Esophagus squamous epithelium (tissue), 5 donors: ENCODE measurements at places on chromosomes 2 and 18. TPM values are rescaled to one million over a fixed set of nuclear protein-coding genes. Genes with fewer than 3 reads are reported as not detected.
A peak's percentile ranks its signal among the peaks of the same experiment; 100 is the strongest.

Gene DPY30
- total RNA-seq, result 53.0 TPM

- DNase-seq, result no peak
These were observed 101.4 kb upstream of the ATP5MC3 start for GRCh38 chr2:175282886-175283285.

Gene TUBB8B
- not detected for total RNA-seq

DNA sequence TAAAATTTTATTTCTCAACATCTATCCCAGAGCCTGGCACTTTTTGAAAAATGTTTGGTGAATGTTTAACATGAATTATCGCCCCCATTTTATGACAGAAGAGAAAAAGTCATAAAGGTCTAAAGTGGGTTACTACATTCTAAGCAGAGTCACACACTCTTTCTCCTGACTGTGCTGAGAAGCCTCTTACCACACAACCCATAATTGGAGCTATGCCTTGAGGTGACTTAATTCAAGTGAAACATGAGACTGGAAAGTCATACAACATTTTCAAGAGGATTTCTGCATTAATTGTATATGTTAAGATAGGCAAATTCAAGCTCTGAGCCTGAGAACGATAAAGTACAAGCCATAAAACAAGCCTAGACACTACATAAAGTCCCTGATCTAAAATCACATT lies 3.1 kb upstream of the DSEL start:
- DNase-seq, result no peak

Gene POTEC
- total RNA-seq, result not detected

- DNase-seq, result no peak
These were observed 29.8 kb downstream of the EPC2 start for GRCh38 chr2:148674063-148675020.

DNA sequence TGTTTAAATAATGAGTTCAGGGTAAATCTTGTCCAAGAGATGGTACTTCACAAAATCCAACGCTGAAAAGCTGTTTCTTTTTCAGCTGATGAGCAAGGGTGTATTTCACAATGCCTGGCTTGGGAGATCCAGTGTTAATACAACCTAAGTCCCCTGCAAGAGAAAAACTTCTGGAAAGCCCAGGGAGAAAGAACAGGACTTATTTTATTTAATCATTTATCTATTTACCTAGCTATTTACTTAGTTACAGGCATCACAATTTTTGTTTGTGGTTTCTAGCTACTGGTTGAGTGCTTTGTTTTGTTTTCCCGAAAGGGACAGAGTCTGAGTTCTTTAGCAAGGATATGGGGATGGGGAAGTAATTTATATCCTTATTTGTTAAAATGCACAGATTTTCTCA lies 598.2 kb upstream of the SYT4 start:
- DNase-seq, result no peak

GRCh38 chr18:49681387-49681786 lies 119.5 kb downstream of the LIPG start:
- no peak for DNase-seq

- DNase-seq, result peak; percentile 7
These were observed 1.4 kb upstream of the CASP8 start for GRCh38 chr2:201258666-201259615.

Gene DSG1
- total RNA-seq, result 10.5 TPM

DNA sequence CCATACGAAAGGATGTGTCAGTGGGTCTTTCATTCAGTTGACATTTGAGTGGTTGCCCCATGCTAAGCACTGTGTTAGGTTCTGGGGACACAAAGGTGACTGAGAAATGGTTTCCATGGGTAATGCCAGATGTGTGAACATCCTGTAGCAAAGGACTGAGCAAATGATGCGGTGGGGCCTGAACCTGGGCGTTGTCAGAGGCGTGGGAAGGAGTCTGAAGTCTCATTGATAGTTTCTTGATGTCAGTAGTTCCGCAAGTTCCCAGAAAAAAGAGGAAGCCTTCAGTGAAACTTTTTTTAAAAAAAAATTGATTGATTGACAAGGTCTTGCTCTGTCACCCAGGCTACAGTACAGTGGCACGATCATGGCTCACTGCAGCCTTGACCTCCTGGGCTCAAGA lies 56.9 kb downstream of the LIMS1 start:
- DNase-seq, result no peak

GRCh38 chr2:27356382-27357181 lies at the start of gene GTF3C2:
TSS of gene GTF3C2 (minus strand) at chr2:27356764. CDS start at chr2:27343554, 13,210 bp downstream.
- peak; percentile 87 for DNase-seq

Gene REG3A
- total RNA-seq, result not detected

GRCh38 chr2:240225660-240226475 lies 85.4 kb upstream of the OTOS start:
- no peak for DNase-seq

GRCh38 chr2:210269148-210269547 lies 43.9 kb upstream of the ACADL start:
- no peak for DNase-seq

- no peak for DNase-seq
These were observed 273.7 kb downstream of the TMX3 start for GRCh38 chr18:68441241-68441640.

Gene SLC19A3
- total RNA-seq, result 0.59 TPM

DNA sequence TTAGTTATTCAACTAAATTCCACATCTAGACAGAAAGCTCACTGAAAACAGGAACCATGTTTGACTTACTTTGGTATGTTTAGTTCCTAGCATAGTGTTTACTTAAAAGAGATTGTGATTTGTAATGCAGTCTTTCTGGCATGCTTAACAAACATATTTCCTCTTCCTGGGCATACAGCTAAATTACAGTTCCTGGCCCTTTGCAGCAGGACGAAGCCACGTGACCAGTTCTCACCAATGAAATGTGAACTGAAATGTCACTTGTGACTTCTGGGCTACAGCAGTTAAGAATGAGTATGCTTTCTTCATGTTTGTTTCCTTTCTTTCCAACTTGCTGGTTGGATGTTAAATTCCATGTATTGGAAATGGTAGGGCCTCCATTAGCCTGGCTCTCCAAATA lies 330.5 kb downstream of the FIGN start:
- DNase-seq, result no peak

GRCh38 chr18:58235001-58235436 lies 191.0 kb downstream of the NEDD4L start:
- DNase-seq, result no peak

Gene FAM237A
- not detected for total RNA-seq

DNA sequence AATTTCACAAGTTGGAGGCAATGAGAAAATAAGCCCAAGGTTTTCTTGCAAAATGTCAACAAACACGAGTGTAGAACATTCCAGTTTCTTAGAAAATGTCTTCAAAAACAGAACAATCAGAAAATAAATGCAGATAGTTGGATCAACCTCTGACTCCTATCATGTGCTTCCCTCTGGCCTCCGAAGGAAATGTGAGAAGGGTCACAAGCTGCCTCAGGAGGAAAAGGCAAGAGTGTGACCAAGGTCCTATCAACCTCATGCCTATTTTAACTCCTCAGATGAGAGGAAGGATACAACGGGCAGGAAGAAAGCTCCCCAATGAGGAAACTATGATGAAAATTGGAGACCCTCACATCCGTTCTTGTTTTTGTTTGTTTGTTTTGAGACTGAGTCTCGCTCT lies 7.9 kb downstream of the SCYGR5 start:
- DNase-seq, result no peak

GRCh38 chr2:164621764-164622105 lies 453 bp upstream of the GRB14 start:
- DNase-seq, result no peak

GRCh38 chr2:182164686-182165085 lies 179.0 kb downstream of the PPP1R1C start:
- DNase-seq, result no peak

Gene OSR1
- 1.8 TPM for total RNA-seq

Gene CXCR1
- 1.3 TPM for total RNA-seq

DNA sequence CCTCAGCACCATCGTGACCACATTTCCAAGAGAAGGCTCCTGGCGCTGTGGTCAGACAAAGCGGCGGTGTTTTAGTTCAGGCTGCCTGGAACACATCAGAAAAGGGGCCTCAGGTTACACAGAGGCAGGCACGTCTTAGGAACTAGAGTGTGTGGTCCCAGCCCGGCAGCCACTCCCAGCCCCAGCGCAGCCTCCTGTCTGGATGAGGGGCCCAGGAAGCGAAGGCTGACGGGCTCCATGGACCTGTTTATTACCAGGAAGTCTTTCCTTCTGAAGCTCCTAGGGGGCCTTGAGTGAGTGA lies 10.0 kb upstream of the GPR55 start:
- no peak for DNase-seq

DNA sequence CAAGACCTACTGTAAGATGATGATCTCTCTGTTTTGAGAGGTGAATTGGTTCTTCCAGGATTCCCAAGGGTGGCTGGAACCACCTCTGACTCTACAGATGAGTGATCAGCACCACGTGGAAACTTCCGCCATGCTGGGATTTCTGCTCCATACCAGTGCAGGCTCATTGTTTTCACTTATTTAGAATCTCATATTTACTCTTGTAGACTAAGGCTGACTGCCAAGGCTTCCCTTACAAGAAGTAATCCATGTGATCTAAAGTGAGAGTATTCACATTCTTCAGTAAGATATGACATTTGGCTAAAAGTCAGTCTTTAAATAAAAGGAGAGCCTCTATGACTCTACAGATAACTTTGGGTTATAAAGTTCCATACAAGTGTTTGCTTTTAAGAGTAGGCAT lies 322.9 kb upstream of the RAB12 start:
- DNase-seq, result no peak

DNA sequence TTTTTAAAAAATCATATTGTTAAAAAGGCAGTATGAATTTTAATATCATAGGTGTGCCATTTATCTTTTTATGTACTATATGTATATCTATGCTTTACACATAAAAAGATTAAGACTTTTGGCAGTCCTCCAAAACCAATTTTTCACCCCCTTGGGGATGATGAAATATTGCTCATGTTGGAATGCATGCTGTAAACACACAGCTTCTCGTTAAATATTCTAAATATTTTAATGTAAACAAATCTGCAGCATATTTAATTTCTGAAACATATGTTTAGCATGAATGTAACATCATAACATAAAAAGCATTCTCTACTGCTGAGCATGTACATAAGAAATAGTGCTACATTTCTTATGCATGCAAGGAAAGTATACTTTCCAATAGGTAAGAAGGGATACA lies 484.3 kb upstream of the LRATD1 start:
- DNase-seq, result no peak

DNA sequence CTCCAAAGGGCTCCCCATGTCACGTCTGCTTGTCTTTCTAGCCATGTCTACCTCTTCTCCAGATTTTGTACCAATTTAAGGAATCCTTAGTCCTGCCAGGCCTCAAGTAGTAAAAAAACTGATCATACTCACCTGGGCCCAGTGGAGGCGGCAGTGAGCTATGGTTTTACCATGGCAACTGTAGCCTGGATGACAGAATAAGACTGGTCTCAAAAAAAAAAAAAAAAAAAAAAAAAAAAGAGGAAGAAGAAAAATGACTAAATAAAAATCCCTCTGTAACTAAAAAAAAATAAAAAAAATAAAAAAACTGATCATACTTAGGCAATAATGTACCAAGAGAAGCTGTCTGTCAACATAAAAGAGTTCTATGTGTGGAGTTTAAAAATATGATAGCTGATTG lies 221.6 kb downstream of the NR4A2 start:
- no peak for DNase-seq

DNA sequence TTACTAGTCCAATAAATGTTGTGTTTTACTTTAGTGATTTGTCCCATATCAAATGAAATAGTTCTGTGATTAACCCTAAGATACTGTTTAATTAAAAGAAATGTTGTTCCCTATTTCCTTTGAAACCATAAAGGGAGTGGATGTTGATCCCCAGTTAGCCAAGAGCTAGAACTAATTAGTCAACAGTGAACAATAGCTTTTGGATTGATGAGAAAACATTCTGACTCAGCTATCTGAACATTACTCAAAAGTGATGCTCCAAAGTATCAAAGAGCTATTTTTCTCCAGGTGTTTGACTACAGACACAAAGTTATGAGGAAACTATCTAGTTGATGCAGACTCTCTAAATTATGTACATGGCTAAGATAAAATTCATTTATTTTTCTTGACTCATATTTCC lies 7.3 kb upstream of the FEZ2 start:
- DNase-seq, result no peak

Gene SERPINB4
- total RNA-seq, result 123 TPM

DNA sequence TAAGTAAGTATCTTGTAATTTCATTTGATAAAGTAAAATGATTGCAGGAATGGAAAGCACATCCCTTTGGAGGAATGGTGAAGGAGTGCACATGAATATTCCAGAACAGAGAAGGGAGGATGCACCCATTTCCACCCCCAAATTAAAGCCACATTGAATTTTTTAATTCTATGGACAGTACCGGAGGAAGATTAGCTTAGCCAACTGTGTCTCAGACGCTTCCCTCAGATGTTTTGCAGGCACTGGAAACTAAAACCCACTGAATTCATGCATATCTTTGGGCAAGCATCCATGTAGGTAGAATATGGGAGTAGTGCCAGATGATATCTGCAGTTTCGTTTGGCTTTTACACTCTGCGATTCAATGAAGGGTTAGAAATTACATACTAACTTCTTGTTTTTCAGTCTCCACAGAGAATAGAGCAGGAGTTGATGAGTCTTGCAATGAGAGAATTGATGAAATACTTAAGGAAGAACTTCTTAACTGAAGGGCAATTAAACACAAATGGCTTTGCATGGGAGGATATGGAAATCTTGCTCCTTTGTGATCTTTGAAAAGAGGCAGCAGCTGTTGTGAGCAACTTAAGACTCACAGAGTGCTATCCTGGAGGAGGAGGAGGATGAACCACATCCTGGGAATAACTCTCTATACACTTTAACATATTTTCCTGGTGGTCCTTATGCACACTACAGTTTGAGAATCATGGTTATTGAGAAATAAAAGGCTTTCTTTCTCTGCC lies 71.7 kb upstream of the MYO3B start:
- no peak for DNase-seq

DNA sequence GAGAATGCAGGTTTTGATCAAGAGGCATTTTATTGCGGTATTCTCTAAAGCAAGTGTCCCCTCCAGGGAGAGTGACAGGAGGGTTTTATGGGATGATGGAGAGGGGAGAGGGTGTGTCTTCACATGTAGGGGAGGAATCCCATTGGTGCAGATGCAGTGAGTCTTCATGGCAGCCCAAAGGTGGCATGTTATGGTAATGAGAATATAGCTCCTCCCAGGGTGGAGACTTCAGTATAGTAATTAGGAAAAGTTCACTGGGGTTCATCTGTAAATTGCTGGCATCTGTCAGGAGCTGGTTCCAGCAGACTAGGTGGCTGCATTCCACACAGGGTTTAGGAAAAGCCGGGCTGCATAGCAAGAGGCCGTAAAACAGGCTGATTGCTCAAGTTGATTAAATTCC lies 230.7 kb upstream of the CCDC68 start:
- no peak for DNase-seq

Gene MYOM1
- 0.23 TPM for total RNA-seq

Gene LYPD6
- 0.76 TPM for total RNA-seq

Gene RNF125
- 10.7 TPM for total RNA-seq

Gene CCDC141
- total RNA-seq, result 1.8 TPM

- no peak for DNase-seq
These were observed 27.0 kb downstream of the IRS1 start for GRCh38 chr2:226772389-226773179.
